ENCODE measurements at places on chromosomes 1 and 21.

GRCh38 chr1:39354572-39354971 is 136.9 kb upstream of the BMP8A start:
- DNase-seq: no peak

DNA sequence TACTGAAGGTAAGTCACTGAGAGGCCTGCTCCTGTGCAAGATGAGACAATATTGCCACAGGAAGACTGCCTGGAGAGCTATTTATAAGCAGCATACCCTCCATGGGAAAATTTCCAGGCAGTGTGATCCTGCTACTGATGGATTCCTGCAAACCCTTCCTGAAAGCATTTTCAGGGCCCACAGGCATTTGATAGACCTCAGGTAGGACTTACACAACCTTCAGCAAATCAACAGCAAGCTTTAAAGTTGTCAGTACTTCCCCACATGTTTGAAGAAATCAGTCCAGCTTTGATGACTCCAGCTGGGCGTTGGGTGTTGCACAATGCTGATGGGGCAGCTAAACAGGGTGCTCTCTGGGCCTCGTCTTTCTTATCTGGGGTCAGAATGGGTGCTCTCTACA is 108.8 kb downstream of the PLXNA2 start:
- DNase-seq: no peak

DNA sequence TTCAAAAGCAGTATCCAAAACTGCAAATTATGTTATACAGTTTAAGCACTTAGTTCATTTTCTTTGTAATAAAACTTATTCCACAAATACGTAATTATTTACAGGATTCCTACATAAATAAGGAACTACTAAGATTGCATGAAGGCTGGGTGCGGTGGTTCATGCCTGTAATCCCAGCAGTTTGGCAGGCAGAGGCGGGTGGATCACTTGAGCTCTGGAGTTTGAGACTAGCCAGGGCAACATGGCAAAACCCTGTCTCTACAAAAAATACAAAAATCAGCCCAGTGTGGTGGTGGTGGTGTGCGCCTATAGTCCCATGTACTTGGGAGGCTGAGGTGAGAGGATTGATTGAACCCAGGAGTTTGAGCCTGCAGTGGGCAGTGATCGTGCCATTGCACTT is 69.3 kb downstream of the POU2F1 start:
- no peak for DNase-seq

- no peak for DNase-seq
These were observed 38.0 kb upstream of the ATP1A1 start for GRCh38 chr1:116334868-116335635.

- no peak for DNase-seq
These were observed 234.6 kb upstream of the KAZN start for GRCh38 chr1:14363707-14364413.

- no peak for DNase-seq
These were observed 24.5 kb upstream of the NTNG1 start for GRCh38 chr1:107116306-107116790.

- no peak for DNase-seq
These were observed 47.1 kb upstream of the COL6A2 start for GRCh38 chr21:46050668-46051378.

GRCh38 chr21:35833991-35834390 is 226.3 kb downstream of the SETD4 start:
- no peak for DNase-seq

Measured in naive thymus-derived CD4-positive, alpha-beta T cell (primary cell).